Stimulated activated CD4-positive, alpha-beta T cell treated with anti-CD3 and anti-CD28 coated beads, Interleukin-15, amount 100 ng/mL, for 1 hour (primary cell): ENCODE measurements at places on chromosomes 1 and 21.

- no peak for DNase-seq
Observed at GRCh38 chr1:183845681-183846080, 40.8 kb downstream of the RGL1 start.

DNA sequence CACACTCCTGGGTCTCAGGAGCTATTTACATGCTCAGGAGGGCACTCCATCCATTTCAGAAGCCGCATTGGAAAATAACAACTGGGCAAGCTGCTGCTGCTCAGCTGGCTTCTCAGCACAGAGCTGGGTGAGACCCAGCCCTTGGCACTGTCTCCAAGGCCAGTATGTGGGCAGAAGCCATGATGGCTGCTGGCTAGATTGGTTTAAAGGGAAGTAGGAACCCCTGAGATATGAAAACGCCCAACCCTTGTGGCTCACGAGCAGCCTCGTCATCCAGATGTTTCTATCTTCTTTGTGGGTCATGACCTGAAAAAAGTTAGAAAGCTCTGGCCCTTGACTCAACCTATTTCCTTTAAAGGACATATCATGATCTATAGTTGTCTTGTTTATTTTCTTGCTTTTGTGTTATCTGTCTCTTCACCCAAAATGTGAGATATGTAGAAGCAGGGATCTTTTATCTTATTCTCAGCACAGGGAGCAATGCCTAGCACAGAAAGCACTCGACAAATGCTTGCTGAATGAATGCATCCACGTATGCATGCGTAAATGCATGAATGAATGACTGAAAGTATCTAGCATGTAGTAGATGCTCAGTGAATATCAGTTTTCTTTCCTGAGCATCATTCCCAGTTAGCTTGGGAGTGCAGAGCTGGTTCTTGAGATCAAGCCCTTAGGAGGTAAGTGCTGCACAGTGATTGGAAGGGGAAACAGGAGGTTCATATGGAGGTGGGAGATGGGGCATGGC, 11.6 kb downstream of the MYBPH start:
- DNase-seq: no peak

- no peak for DNase-seq
Observed at GRCh38 chr21:14072761-14073535, 137.8 kb downstream of the LIPI start.

- no peak for DNase-seq
Observed at GRCh38 chr21:39220150-39220549, 36.9 kb upstream of the PSMG1 start.

DNA sequence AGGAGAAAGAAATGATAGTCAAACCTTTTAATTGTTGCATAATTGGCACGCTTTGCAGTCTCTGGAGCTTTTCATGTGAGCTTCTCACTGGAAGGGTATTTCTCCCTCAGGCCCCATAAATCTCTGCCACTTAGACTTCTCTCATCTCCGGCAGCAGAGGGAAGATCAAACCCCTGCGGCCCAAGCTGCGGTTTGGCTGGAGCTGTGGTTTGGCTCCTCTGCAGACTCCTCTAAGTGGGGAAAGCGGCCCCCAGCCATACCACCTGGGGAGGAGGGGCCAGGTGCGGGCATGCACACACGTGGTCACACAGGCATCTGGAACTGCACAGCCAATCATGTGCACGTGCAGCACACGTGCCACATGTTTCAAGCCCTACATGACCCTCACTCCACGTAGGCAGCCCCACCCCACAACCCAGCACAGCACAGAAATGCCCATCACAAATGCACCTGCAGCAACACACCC, 58.3 kb downstream of the UBE2T start:
- DNase-seq: no peak

DNA sequence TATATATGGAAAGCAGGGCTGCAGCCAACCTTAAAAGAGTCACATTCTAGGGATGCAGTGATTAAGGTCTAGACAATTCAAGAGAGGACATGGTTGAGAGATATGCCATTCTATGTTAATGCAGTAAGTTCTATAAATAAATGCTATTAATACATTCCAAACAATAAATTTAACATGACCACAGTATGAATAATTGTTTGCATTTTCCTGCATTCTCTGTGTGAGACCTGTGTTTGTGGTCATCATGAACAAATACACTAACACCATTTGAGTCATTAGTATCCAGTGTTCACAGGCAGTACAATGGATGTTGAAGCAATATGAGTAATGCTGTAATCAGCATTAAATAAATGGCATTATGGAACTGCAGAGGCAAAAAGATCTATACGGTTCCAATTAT, 5.5 kb upstream of the ZRANB2 start:
- no peak for DNase-seq

GRCh38 chr1:98179151-98179773, 258.4 kb upstream of the DPYD start:
- DNase-seq: no peak

GRCh38 chr1:206921772-206922265, at the start of gene FCMR:
Gene FCMR (minus strand): TSS chr1:206921941. CDS start chr1:206921854, 87 bp downstream.
- no peak for DNase-seq

DNA sequence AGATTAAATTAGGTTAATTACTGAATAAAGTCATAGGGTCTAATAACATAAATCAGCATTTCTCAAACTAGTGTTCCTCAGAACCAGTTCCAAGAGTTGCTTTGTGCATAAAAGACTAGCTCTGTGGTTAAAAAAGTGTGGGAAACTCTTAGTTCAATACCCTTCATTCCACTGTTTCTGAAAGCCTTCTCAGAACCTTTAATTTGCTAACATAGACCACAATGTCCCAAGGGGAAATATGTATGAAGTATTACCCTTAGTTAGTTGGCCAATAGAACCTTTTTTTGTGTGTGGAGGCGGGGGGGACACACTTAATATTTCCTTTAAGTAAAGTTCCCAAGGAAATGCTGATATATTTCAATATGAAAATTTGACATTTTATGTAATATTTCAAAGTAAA, 20.4 kb downstream of the ODF2L start:
- DNase-seq: no peak

DNA sequence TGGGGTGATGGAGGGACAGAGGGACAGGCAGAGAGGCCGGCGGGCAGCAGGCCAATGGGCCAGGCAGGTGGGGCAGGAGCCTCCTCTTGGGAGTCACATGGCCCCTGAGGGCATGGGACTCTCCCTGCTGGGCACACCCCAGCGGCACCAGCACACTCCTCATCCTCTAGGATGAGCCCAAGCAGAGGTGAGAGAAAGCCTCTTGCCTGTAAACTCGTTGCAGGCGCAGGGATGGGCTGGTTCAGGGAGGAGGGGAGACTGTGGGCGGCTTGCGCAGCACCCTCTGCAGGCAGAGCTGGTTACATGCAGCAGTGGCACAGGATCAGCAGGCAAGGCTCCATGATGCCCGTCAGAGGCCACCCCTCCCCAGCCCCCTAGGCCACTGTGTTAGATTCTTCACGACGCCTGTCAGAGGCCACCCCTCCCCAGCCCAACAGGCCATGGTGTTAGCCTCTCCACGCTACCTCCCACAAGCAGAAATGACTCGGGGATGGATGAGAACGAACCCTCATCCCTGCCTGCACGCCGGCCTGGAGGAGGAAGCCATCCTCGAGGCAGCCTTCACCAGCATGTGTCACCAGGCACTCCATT, 209.7 kb upstream of the VAMP3 start:
- DNase-seq: no peak

DNA sequence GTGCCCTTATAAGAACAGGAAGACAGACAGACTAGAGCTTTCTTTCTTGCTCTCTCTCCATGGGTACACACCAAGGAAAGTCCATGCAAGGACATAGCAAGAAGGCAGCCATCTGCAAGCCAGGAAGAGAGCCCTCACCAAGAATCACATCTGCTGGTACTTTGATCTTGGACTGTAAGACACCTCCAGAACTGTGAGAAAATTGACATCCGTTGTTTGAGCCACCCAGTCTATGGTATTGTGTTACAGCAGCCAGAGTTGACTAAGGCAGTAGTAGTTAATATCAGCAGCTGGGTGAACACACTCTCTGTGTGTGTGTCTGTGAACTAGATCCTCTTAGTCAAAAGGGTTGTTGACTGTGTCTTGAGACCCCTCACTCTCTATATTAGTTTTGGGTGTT, 53.8 kb upstream of the PPP2R5A start:
- DNase-seq: no peak

DNA sequence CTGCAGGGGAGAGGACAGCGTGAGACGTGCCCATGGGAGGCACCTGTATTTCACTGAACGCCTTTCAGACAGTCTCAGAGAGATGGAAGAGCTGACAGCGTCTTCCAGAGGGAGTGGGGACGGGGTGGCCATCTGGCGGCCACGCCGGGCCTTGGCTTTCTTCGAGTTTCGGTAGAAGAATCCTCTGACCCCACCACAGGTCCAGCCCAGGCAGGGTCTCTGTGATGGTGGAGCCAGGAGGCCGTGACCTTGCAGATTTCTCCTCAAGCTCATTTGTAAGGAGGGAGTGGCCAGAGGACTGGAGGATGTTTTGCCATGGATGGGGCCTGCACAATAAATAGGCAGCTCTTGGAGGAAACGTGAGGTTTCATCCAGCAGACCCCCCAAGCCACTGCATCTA, 47.6 kb upstream of the ADARB1 start:
- no peak for DNase-seq

- DNase-seq: no peak
Observed at GRCh38 chr1:41286992-41287391, 44.9 kb upstream of the SCMH1 start.

DNA sequence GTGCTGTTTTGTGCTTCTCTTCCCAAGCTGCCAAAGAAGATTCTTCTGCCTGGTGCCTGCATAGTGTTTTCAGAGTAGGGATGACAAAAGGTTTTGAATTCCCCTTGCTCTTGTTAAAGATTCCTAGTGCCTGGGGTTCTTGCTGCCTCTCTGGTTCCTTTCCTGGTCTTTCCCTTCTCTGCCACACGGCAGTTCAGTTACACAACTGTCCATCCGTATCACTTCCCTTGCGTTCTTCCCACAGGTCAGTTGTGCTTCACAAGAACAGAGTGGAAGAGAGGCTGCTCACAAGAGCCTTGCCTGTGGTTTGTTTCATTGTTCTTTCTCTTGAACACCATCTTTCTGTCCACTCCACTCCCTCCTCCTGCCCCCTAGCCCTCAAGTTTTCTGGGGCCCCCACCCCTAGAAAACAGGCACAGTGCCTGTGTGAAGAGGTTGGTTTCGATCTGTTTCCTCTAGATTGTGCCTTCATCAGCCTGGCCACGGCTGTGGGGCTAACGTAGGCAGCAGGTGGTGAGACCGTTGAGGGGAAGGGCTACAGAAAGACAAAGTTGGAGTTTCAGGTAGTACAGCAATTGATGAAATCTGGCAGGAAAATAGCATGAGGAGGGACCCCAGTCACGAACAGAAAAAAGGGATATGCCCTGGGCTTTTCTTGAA, 5.8 kb downstream of the VASH2 start:
- no peak for DNase-seq

DNA sequence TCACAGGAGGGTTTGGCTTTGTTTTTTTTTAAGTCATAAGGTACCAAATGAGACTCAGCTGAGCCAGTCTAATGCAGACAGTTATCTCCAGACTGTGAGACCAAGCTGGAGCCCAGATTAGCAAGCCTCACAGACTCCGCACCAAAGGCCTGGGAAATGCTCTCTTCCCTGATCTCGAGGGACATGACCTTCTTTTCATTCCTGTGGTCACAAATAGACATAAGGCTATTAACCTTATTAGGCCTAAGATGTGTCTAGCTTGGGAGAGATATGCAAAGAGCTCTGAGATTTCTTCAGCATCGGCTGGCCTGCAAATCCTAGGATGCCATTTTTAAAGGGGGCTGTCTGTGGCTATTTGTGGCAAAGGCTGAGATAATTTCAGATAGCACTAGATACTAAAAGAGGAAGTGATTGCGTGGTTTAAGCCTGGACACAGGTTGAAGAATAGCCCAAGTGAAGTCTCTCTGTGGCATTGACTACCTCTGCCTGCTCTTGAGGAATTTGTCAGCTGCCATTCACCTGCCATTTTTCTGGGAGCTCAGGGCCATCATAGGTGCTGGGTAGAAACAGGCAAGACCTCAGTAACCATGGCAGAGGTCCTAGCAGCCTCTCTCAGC, 301.3 kb downstream of the SIPA1L2 start:
- no peak for DNase-seq

- no peak for DNase-seq
Observed at GRCh38 chr21:45852886-45853400, 128.6 kb upstream of the COL6A1 start.

DNA sequence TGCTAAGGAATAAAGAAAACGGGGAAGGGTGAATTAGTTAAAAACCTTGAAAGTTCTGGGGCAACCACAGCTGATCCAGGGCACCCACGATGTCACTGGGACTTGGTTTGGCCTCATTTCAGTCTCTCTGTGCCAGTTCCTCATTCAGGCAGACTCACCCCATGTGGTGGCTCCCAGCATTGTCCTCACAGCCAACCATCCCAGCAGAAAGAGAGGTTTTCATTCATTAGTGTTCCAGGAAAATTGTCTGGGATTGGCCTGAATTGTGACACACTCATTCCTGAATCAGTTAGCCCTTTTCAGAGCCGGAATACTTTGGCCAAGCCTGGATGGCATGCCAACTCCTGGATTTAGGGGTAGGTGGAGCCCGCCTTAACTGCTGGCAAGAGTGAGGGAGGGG, 367.7 kb downstream of the PRDM2 start:
- no peak for DNase-seq

- DNase-seq: no peak
Observed at GRCh38 chr1:93989601-93990000, 80.4 kb upstream of the GCLM start.

DNA sequence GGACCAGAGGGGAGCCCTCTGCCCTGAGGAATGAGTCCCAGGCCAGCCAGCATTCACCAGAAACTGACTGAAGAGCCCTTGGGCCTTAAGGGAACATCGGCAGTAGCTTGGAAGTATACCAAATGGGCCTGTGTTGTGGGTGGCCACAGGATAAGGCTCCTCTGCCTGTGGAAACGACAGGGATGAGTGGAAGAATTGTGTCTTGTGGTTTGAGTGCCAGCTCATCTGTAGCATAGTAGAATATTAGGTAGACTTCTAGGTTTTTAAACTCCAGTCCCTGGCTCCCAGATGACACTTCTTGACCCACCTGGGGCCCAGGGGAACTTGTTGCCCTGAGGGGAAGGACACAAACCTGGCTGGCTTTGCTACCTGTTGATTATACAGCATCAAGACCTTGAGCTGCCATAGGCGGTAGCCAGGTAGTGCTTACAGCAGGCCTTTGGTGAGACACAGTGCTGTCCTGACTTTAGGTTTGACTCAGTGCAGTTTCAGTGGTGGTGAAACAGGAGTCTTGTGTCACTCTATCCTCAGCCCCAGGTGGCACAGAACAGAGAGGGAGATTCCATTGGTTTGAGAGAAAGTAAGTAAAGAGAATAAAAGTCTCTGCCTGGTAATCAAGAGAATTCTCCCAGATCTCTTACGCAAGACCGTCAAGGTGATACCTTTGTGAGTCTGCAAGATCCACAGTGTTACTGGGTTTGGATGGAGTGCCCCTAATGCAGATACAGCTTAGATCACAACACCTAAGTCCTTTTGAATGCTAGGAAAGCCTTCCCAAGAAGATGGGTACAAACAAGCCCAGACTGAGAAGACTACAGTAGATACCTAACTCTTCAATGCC, 50.2 kb downstream of the RABGAP1L start:
- no peak for DNase-seq

DNA sequence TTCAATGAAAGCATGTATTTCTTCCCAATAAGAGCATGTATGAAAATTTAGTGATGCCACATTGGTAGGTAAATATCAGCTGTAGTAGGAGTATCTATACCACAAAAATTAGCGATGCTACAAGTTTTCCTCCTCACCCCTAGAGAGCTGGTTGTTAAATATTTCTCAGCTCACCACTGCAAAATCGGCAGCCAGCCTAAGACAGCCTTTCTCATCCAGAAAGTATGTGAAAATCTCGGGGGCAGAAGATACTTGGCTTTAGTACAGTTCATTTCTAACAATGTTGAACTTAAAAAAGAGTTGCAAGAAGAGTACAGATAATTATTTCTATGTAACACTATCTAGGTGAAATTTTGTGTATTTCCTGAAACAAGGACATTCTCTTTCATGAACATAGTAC, 235.4 kb downstream of the TPR start:
- DNase-seq: no peak
